ENCODE measurements at places on chromosomes 7 and 10.
A peak's percentile ranks its signal among the peaks of the same experiment; 100 is the strongest.

DNA sequence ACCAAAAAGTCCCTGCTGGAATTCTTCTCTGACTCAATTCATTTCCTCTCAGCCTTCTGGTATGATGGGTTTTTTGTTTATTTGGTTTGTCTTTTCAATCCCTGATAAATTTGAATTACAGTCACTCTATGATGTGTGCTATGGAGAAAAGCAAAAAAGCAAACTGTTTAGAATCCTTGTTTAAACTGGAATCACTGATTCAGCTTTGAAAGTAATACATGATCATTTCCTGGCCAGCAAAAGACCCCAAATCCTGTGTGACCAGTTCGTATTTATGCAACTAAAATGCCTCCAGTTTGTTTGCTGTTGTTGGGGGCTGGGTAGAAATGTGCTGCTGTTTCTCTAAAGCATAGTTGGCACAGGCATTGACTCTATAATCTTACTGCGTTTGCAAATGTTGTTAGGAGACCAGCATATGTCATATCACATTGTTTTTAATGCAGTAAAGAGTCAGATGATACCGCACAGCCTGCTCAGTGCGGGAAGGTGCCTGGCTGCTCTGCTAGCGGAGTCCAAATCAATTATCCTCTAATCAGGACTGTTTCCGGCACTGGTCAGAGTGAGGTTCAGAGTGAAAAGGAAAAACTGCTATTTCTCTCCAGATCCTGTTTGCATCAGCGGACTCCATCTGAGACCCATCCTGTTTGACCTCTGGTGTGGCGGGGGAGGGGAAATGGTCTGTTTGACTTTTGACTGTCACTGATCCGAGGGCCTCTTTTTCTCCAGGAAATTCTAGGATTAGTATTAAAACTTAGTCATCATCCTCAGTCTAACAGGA lies 40.6 kb upstream of the ADD3 start:
- no peak for DNase-seq

DNA sequence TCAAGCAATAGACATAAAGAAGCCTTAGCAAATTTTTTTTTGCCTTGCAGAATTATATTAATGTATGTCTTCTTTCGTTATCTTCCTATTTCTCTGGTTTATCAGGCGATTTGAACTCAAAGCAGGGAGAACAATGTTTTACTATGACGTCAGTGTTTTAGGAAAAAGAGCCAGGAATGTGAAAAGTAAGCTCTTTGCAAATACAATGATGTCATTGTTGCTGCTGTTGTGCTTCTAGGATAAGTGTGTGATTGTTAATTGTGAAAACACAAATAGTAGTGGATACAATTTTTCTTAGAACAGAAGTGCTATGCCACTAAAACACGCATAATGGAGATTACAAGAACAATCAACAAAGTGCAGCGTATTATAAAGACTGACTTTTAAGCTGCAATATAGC lies 9.5 kb upstream of the AUTS2 start:
- DNase-seq: no peak

DNA sequence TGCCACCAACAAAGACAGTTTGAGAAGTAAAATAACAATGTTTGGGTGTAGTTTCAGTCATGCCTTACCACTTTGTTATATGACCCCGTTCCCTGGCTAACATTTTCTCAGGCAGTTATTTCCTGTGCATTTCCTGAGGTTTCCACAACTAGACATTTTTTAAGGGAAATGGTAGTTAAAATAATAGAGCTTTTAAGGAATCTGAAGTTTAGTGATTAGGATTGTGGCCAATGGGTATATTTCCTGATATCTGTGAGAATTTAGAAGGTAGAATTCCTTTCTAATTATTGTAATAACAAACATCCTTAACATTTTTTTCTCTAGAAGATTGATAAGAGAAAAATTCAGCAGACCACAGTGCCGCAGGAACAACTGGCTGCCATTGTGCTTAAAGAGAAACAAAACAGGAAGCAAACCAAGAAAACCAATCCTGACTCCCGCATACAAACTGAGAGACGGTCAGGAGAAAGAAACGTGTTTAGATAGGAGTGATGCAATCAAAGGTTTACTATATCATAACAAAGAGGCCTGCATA lies 193.6 kb downstream of the MBL2 start:
- no peak for DNase-seq

GRCh38 chr10:77552252-77552651 lies 85.4 kb downstream of the KCNMA1 start:
- DNase-seq: no peak

DNA sequence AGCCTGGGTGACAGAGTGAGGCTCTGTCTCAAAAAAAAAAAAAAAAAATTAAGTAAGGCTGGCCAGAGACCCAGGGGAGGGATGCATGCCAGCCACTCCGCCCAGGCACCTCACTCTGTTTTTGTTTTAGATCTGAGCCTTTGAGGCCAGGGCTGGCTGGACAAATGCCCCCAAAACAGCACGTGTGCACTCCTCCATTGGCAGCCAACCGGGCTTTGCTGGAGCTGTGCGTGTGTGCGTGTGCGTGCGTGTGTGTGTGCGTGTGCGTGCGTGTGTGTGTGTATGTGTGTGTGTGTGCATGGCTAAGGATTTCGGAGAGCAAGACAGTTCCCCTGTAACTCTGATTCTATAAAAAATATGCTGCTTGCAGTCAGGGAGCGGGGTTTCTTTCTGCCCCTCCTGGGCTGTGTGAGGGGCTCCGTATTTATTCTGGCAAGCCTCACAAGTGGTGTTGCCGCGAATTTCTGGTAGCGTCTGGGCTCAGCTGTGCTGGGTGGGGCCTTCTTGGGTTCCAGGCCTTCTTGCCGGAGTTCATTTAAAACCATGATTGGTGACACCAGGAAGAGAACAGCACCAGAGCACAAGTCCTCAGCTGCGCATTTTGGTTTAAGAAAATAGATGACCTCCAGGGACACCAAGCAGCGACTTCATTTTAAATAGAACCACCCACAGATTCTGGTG lies 28.1 kb upstream of the UNCX start:
- DNase-seq: no peak

GRCh38 chr7:70693686-70694433 lies 438.1 kb upstream of the GALNT17 start:
- no peak for DNase-seq

DNA sequence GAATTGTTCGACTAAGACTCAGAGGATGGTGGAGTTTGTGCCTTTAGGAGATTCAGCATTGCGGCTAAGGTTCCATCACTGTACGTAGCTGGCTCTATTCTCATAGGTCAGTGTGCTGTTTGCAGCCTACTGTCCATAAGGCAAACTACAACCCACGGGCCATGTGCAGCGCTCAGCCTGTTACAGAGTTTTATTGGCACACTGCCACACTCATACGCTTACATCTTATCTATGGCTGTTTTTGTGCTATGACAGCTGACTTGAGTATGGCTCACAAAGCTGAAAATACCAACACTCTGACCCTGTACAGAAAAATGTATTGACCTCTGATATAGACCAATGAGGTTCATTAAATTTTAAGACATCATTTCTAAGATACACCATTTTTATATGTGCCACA lies 114.5 kb downstream of the ARID5B start:
- DNase-seq: no peak

DNA sequence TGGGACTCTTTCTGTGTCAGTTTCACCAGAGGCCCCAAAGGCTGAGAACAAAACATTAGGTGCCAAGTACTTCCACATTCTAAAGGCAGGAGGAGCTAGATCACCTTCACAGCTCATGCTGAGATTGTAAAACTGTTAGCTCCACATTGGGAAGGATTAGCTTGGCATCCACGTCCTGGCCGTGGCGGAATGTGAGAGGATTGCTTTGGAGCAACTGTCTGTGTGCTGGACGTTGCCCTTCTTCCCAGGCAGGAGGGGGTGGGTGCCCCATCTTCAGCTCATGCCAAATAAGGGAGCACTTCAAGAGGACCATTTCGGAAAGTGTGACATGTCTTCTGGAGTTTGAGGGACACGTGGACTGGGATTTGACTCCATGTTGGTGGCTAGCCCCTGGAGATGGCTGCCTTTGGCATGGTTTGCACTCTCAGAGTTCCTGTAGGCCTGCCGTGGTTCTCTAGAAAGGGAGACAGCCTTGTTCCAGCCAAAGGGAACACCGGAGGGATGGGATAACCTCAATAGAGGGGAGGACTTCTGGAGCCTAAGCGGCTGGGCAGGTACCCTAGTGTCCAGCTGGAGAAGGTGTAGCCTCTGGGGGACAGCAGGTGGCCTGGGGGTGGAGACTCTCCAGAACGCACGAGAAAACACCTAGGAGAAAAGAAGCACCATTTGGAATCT lies 19.9 kb upstream of the FMC1 start:
- no peak for DNase-seq

- DNase-seq: no peak
Measured at GRCh38 chr7:102236102-102236501, 50.6 kb upstream of the SH2B2 start.

DNA sequence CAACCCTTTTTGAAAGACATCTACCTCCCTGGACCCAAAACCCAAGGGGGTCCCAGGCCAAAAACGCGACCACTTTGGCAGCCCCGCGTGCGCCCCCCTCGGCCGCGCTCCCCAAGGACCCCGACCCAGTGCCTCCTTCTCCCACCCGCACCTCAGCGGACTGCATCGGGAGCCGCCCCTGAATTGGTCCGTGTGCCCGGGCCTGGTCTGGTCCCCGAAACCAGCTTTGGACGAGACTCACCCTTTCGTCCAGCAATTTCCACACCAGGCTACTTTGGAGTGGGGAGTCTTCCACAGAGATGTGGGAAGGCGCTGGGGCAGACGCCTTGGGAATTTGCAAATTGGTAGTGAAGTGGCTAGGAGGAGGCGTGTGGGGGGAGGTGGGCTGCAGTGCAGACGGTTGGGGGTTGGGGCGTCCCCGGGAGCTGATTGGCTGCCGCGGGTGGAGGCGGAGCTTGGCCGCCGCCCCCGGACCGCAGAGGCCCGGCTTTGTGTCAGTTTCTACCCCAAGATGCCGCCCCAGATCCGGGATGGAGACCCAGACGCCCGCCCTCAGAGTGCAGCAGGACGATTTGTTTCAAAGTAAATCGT lies 16.9 kb downstream of the TCAF1 start:
- no peak for DNase-seq

DNA sequence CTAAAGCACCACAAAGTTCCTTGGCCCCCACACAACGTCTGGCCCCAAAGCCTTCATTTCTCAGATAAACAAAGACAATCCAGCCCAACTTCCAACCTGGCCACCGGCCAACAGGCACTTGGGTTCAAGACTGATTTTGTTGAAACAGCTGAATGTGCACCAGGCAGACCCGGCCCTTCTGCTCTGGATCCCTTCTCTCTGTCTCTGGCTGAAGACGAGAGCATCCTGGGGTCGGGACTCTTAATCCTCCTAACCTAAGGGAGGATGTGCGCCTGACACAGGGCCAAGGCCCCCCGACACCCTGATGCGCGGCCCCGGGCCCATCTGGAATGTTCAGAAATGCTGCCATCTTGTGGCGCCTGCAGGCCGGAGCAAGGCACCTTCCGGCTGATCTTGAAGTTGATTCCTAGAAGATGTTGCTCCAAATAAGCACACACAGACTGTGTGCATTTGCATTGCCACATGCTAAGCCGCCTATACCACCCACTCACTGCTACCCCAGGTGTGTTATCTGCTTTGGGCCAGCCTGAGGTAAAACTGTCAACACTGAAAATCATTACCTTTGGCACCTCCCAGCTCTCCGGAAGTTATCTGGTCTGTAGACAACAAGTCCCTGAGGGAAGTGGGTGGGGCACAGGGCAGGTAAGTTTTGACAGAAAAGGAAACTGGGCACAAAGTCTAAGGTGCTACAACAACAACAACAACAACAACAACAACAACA lies 98.4 kb upstream of the HABP2 start:
- DNase-seq: peak; percentile 58

GRCh38 chr7:148276314-148277041 lies 314.1 kb upstream of the C7orf33 start:
- no peak for DNase-seq

DNA sequence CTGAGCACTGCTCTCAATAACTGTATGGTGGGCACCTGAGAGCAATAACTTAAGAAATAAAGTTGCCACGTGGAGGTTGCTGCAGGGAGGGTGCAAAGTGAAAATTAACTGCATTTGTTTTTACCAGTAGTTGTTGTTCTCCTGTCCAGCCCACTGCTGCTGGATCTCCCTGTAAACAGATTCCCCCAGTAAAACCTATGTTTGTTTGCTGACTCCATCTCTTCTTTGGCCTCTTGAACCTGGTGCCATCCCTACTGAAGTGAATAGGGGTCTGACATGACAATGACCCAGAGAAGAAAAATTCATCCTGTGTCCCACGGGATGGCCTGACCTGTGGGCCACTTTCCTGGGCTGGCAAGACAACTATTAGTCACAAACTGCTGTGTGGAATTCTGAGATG lies 1.7 kb downstream of the MBL2 start:
- no peak for DNase-seq

DNA sequence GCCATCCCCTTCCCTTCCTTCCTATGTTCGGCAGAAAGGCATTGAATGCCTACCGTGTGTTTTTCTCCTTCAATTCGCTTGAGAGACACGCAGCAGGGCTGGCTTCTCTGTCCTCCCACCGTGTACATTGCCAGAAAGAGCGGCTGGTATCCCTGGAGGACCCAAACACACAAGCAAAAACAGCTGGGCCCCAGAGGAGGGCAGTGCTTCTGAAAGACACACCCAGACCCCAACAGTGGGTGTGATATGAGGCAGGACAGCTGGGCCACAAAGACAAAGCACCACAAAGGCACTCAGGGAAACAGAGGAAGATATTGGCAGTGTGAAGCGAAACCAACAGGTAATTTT lies 133.1 kb upstream of the SH2B2 start:
- no peak for DNase-seq

DNA sequence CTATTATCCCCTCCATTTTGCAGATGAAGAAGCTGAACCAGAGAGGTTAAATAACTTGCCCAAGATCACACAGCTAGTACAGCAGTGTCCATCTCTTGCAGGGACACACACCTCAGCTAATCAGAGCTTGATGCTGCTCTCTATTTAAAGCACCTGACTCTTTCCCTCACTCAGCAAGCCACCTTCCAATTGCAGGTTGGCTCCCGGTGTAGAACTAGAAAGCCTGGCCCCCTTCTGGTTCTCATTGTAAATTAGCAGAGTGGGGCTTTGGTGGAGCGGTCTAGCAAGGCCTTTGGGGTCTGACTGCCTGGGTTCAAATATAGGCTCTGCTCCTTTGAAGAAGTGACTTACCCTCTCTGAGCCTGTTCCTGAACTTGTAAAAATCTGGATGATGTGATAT lies 176.4 kb downstream of the NEURL1 start:
- DNase-seq: no peak

GRCh38 chr10:46215426-46215825 lies 71.4 kb upstream of the ANTXRL start:
- DNase-seq: no peak

DNA sequence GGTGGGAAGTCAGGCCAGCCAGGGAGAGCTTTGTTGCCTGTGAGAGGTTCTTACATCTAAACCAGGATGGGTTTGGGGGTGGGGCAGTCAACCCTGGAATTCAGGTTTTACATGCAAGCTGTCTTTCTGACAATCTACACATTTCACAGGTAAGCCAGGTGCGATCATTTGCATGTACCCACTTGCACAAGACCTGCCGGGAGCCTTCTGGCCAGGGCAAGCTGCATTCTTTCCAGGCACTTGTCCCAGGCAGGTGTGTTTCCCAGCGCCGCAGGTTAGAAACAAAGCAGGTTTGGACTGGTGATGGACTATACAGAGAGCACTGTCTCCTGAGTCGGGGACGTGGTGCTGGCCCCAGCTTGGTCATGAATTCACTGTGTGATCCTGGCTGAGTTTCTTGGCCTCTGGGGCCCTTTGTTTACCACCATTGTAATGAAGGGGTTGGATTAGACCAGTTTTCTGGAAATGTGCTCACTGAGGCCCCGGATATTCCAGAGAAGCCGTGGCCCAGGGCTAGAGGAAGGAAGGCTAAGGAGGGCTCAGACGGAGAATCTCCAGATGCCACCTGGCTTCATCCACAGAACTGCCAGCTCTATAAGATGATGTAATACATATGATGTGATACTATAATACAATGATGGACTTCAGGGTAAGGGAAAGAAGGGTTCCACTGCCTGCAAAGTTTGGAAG lies 205.2 kb upstream of the SVIL start:
- DNase-seq: no peak

Data from 8988T (cell line).